ENCODE measurements at places on chromosomes 7 and 10.

GRCh38 chr10:70048030-70048723 lies 4.5 kb upstream of the MACROH2A2 start:
- DNase-seq, result no peak

GRCh38 chr7:49618028-49618427 lies 155.4 kb upstream of the VWC2 start:
- DNase-seq, result no peak

- DNase-seq, result no peak
Observed at GRCh38 chr7:16660702-16661464, 14.9 kb downstream of the BZW2 start.

DNA sequence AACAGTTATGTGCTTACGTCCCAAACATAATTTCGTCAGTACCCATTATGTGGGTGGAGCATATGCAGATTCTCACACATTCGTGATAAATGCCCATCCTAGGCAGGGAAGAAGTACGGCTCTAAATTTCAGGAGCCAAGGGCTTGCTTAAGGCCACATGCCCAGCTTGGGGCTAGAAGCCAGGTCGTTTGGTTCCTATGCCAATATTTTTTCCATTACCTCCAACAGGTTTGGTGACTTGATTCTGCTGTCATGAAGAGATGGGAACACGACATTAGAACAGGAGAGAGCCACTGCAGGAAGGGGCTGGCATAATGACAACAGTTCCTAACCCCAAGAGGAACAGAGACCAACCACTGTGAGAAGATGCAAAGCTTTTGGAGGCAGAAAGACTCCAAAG lies 85.1 kb downstream of the HIPK2 start:
- DNase-seq, result no peak

DNA sequence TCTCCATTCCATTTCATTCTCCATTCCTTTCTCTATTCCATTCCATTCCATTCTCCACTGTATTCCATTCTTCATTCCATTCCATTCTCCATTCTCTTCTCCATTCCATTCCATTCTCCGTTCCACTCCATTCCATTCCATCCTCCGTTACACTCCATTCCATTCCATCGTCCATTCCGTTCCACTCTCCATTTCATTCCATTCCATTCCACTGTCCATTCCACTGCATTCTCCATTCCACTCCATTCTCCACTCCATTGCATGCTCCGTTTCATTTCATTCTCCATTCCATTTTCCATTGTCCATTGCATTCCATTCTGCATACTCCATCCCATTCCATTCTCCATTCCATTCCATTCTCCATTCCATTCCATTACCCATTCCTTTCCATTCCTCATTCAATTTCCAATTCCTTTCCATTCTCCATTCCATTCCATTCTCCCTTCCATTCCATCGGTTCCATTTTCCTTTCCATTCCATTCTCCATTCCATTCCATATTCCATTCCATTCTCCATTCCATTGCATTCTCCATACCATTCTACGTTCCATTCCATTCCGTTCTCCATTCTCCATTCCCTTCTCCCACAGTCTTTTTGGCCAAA lies 78.3 kb downstream of the NSUN6 start:
- DNase-seq, result no peak

DNA sequence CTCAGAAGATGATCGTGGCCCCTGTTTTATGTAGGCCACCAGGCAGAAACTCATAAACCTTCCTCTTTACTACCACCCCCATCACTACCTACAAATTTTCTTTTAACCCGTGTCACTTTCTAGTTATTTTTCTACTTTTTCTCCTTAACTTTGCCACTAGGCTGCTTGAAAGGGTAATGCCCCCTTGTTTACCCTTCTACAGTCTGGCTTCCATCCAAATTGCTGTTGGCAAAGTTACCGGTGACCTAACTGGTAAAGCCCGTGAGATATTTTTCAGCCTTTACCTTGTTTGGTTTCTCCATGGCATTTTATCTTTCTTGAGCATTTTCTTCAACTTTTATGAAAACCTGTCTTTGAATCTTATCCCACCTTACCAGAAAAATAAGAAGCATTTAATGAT lies 153.0 kb downstream of the WNT2 start:
- no peak for DNase-seq

GRCh38 chr10:69237528-69238159 lies 17.5 kb downstream of the HKDC1 start:
- DNase-seq, result peak; percentile 87
